ENCODE measurements at places on chromosomes 3 and 15.

DNA sequence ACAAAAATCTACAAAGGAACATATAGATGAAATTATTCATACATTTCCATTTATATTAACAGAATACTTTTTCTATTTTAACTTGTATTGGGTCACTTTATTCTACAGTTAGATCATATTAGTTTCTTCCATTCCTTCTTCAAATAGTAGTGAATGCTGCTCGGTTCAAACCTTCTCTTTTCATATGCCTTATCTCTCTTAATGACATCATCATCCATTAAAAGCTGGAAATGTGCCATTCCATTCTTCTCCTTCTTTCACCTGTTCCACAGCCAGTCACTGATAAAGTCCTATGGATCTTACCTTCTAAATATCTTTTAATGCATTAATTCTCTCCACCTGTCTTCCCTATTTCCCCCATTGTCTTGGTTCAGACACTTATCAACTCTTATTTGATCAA is 358.0 kb upstream of the POU1F1 start:
- no peak for DNase-seq

DNA sequence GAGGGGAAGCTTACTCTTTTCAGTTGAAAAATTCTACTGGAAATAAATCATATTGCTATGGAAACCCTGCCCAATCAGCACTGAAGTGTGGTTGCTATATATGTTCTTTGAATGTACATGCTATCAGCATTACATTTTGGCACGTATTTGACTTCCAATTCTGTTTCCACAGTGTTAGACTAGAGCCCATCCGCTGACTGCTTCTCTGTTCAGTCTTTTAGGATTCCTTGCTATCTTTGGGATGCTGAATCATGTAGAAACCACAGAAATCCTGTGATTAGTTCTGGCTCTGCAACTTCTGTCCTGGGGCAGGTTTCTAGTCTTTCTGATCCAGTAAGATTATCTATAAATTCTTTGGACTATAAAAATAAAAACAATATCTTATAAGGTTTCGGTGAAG is 128.2 kb upstream of the SLC7A14 start:
- no peak for DNase-seq

DNA sequence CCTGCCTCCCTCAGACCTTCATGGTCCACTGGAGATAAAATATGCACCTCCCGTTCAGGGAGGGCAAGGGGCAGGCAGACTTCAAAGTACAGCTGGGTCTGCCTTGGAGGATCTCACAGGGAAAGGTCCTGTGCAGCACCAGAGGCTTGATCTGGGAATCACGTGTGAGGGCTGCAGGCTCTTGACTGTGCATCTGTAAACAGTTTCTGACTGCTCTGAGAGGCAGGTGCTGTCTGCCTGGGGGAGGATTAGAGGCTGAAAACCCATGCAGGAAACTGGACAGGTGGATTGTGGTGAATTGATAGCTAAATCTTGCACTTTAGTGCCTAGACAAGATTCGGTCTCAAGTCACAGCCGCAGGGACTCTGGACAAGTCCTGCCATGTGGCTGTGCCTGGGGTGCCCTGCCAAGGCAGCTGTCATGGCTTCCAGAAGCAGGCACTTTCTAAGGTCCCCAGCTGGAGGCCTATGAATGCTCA is 239.3 kb downstream of the EPHB1 start:
- DNase-seq: no peak

DNA sequence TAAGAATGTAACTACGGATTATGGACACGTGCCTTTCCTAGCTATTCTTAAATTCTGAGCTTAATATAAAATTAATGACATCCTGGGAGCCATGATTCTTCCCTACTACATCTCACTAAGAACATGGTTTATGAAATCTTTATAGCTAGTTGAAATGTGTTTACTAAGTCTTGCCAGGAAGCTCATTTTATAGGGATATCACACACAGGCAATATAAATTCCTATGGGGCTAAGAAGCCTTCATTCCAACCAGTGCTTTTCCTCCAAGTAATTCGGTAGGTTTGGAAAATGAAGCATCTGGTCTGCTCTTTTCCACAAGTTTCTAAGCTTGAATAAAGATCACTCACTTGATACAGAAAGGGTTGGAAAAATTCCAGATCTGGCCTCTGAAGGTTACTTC is 802.6 kb downstream of the FHIT start:
- no peak for DNase-seq

DNA sequence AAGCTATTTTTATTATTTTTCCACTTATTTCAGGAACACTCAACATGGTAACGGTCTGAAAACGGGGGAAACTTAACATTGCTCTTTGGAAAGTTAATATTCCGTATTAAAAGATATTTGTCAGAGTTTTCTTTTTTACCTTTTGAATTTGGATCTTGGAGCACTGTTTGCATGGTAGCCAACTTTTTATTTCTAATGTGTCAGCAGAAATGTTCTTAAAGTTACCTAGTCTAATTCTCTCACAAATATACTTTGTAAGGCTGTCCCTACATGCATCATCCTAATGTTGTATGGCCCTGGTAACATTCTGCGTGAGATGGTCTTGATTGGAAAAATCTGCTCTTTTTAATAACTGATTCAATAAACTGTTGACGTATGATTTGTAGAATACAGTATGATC is 719.5 kb downstream of the FHIT start:
- no peak for DNase-seq

DNA sequence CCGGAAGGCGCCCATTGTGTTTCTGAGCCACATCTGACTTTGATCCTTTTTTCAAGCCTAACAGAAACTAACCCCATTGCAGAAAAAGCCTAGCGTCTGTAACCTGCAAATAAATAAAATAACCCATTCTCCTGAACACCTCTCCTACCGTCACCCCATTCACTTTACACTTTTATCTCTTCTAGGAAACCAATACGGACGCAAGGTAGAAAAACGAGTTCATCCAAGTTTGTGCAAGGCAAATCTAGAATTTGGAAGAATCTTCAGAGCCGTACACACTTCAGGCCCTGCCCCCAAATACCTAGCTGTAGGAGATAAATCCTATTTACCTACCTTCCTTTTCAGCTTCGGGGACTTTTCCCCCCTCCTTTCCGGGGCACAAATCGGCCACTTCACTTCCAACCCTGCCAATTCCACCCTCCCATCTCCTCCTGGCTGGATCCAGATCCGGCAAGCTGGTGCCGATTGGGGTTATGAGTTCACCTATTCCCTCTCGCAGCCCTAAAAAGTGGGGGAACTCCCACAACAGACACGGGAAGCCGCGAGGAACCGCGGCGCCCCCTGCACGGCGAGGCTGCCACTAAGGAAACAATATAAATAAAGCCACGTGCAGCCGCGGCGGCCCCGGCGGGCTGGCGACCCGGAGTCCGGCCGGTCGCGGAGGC is 987 bp downstream of the PRTG start:
- no peak for DNase-seq

DNA sequence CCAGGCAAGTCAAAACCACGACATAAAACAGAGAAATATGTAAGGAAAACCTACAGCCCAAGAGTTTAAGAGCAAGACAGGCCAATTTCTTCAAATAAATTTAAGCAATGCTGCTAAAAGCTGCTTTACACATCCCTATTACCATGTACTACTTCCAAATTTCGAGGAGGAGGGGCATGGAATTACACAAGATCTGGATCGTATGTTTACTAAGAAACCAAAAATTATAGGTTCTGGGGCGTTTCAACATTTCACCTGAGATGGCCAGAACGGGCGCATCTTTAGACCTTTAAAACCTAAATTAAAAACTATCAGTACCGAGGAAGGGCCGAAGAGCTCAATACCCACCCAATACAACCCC is 664 bp upstream of the NR2C2 start:
- no peak for DNase-seq

DNA sequence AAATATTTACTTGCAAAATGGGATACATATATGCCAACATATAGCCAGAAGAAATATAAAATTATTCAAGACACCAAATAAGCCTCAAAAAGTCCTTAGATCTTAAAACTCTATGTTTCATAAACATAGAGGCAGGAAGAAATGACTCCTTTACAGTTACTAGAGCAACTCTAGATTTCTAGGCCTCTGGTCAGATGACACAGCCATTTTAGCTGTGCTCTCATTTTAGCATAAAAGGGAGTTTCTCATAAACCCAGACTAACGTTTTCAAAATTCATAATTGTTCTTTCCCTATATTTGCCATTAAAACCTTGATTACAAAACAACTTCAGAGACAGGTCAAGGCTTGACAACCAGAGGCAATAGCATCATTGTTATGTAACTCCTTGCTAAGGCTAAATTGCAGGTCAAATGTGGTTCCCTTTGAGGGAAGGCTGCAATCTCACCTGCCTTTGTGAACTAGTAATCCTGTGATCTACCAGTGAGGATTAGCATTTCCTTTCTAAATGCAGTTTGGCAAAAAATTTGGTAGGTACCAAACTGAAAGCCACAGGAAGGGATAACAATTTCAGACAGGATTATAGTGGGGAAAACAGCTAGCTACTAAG is 8.2 kb downstream of the THOC7 start:
- no peak for DNase-seq

DNA sequence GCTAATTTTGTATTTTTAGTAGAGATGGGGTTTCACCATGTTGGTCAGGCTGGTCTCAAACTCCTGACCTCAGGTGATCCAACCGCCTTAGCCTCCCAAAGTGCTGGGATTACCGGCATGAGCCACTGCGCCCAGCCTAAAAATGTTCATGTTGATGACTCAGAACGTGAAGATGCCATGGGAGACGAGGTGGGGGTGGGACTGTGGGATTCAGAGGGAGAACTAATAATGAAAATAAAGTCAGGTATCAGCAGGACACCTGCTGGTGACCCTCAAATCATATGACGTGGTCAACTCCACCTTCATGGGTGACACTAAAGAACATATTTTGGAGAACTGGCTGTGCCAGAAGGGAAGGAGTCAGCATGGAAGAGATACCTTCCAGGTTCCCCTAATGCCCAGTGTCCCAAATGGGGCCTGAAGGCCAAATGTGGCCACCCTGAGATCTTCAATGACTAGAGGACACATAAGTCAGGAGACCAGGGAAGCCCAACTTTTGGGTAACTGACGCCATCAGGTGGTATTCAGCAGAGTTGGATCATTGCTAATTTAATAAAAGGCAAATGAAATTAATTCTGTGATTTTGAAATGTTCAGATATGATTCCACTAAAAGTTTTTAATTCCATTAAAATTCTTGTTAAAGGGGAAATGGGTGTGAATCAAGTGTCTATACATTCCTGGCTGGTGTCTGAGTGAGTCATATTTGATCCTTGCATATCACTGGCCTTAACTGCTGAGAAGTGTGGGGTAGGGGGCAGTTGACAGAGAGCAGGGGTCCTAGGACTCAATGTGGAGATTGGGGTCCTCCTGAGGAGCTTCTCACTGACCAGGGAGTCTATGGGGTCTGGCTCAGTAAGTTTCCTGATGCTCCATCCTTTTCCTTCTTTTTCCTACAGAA is 88.6 kb upstream of the GSK3B start:
- peak; percentile 29 for DNase-seq

Measured in NB4 (cell line).